ENCODE measurements at places on chromosomes 11 and 22. TPM values are rescaled to one million over a fixed set of nuclear protein-coding genes. Genes with fewer than 3 reads are reported as not detected.

DNA sequence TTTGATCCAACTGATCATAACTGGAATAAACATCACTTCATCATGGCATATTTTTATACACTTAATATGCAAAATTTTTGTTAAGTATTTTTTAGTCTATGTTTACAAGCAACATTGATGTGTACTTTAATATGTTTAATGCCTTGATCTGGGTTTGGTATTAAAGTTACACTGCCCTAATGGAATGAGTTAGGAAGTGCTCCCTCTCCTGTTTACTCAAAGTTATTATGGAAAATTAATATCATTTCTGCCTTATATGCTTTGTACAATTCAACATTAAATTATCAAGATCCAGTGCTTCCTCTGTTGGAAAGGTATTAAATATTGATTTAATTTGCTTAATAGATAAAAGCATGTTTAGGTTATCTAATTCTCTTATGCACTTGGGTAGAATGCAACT lies 927.3 kb upstream of the RAG2 start:
- no peak for DNase-seq

Gene RAB36
- 1.2 TPM for total RNA-seq

DNA sequence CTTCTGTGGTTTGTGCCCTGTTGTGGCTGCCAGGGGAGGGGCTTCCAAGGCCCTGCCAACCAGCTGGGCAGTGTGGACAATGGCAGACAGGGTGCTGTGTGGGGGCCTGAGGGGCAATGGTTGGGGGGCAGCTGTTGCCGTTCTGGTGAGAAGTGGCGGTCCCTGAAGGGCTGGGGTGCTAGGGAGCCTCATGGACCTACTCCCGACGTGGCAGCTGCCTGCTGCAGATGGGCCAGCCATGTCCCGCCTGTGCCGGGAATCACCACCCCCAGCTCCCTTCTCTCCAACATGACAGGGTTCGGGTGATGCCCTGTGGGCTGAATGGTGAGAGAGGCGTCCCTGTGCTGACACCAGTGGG lies 74.2 kb downstream of the KCNQ1 start:
- no peak for DNase-seq

- DNase-seq = peak; percentile 10
These were observed 20.9 kb upstream of the TMEM191C start for GRCh38 chr22:21446128-21446826.

GRCh38 chr11:100359281-100359680 lies 327.8 kb upstream of the ARHGAP42 start:
- DNase-seq = no peak

Gene GVQW3
- total RNA-seq = 1.5 TPM

Gene SYT7
- total RNA-seq = 1.5 TPM

- no peak for DNase-seq
These were observed 164.6 kb downstream of the FEZ1 start for GRCh38 chr11:125331357-125332035.

Gene KRTAP5-8
- not detected for total RNA-seq

- no peak for DNase-seq
These were observed 3.9 kb downstream of the CSTF3 start for GRCh38 chr11:33157103-33158027.

DNA sequence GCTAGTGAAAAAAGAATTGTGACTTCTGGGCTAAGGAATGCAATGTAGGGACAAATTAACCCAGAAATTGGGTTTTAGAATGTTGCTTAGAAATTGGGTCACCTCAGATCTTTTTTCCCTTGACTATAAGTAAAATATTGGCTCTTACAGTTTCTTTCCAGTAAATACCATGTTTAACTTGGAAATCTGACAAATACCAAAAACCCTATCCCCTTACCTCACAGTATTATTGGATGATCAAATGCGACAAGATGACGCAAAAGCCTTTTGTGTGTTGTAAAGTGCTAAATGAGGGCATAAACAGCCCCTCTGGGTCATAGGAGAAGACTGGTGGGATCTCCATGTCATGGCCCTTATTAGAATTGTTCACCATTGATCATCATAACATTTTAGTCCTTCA lies 6.1 kb upstream of the UPB1 start:
- DNase-seq = no peak

GRCh38 chr11:90614318-90614717 lies 391.5 kb upstream of the CHORDC1 start:
- no peak for DNase-seq

DNA sequence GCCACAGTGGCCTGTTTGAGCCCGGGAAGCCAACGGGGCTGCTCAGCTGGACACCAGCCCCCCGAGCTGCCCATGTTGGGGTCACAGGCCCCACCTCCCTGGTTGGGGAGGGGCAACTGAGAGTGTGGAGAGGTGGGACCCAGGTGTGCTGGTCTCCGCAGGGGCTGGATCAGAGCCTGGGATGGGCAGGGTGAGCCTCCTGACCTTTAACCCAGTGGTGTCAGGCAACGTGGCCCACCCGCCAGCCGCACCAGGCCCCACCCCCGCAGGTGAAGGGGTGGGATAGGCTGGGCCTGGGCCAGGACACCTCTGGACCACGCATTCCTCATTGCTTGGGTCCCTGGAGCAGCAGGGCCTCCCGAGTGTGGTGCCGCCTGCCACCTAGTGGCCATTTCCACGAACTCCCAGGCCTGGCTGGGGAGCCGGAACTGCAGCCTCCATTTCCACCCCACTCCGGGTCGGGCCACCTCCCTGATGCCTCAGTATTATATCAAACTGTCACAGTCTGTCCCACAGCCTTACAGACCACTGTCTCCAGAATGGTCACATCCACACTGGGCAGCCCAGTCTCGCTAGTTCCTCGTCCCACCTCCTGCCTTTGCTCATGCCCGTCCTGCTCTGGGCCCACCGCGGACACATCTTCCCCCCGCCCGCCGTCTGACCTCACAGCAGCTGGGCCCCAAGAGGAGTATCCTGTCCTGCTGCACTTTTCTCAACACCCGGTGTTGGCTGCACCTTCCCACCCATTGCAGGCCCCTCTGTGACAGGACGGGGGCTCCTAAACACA lies 13.3 kb upstream of the PPP6R3 start:
- peak; percentile 95 for DNase-seq

GRCh38 chr11:83510530-83511460 lies 224.6 kb upstream of the CCDC90B start:
- no peak for DNase-seq

Gene RIMBP3B
- 0.06 TPM for total RNA-seq

Gene PKDREJ
- total RNA-seq = 0.23 TPM

DNA sequence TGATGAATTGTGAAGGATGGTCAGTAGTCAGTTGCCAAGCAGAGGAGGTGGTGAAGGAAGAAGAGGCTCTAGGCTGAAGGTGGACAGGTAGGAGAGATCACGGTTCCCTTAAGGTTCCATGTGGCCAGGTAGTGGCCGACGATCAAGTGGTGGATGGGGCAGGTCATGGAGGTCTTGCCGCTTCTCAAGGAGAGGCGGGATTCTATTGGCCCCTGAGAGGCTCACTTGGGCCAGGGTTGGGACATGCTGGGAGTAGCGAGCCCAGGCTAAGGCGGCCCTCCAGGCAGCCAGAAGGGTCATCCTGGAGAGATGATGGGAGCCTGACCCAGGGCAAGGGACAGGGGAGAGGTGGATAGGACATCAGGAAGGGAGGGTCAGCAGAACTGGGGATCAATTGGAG lies 20.9 kb upstream of the TMPRSS4 start:
- peak; percentile 78 for DNase-seq

GRCh38 chr11:86934582-86934900 lies 20.7 kb downstream of the FZD4 start:
- DNase-seq = no peak

Gene SYT13
- 1.6 TPM for total RNA-seq

- no peak for DNase-seq
These were observed 84.0 kb upstream of the CTSC start for GRCh38 chr11:88421530-88421929.

DNA sequence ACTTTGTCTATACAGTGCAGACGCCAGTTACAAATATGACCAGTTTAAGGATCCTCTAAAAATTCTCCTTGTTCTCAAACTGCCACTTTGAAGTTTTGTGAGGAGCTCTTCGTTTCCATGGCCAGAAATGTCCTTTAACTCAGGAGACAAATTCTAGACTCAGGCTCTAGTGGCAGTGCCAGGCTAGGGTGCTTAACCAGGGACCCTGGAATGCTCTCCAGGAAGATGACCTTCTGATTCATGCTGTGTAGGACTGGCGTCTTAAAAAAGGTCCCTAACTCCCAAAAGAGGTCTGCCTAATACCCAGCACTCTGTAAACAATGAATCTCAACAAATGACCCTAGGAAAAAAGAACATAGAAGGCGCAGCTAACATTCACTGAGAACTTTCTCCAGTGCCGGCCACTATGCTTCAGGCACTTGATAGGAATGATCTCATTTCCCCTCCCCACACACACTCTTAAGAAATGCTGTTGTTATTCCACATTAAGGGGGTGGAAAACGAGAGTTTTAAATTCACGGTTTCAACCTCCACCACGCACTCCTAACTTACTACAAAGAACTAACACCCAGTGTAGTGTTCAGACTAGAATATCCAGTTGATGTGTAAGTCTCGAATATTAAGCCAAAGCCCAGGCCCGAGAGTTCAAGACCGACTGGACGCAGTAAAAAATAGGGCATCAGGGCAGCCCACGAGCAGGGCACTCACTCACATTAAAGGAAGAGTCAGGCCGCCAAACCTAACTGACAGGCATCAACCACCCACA lies 747 bp downstream of the NXF1 start:
- no peak for DNase-seq

Gene SCO2
- total RNA-seq = 1.5 TPM

GRCh38 chr11:126158054-126158791 lies 53.2 kb downstream of the RPUSD4 start:
- no peak for DNase-seq

Gene KREMEN1
- total RNA-seq = 47.0 TPM

Gene KLHDC7B
- 0.10 TPM for total RNA-seq

DNA sequence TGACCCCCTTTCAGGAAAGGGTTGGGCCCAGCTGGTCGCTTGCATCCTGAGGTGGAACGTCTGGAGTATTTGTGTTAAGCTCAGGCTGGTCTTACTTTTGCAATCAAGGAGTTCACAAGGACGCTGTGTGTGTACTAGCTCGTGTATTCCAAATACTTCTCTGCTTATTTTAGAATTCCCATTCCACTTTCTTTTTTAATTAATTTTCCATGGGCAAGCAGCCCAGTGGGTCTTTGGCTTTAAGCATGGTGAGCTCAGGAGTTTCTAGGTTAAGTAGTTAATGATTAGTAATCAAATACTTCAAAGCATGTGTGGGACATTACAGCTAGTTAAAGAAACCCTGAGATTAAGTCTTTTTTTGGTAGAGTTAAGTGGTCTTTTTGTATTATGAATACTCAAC lies 68.6 kb downstream of the CSNK2A3 start:
- DNase-seq = peak; percentile 29

- no peak for DNase-seq
These were observed 241.5 kb downstream of the DDX10 start for GRCh38 chr11:108906329-108906728.

Gene ANKRD49
- 17.8 TPM for total RNA-seq

DNA sequence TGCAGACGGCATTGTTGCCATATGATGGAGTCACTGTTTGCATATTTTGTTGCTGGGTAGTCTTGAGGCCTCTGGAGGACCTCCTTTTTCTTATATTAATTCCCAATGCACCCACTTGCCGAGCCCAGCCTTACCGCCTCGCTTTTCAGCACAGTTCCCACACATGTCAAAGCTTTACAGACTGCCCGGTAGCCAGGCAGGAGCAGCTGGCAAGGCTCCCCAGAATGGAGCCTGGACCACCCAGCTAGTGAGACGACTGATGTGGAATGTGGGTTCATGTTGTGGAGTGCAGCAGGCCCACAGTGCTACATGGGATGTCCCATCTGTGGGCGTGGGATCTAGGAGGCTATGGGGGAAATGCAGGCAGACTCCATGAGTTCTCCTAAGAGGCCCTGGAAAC lies 99.4 kb upstream of the MTMR2 start:
- DNase-seq = no peak

DNA sequence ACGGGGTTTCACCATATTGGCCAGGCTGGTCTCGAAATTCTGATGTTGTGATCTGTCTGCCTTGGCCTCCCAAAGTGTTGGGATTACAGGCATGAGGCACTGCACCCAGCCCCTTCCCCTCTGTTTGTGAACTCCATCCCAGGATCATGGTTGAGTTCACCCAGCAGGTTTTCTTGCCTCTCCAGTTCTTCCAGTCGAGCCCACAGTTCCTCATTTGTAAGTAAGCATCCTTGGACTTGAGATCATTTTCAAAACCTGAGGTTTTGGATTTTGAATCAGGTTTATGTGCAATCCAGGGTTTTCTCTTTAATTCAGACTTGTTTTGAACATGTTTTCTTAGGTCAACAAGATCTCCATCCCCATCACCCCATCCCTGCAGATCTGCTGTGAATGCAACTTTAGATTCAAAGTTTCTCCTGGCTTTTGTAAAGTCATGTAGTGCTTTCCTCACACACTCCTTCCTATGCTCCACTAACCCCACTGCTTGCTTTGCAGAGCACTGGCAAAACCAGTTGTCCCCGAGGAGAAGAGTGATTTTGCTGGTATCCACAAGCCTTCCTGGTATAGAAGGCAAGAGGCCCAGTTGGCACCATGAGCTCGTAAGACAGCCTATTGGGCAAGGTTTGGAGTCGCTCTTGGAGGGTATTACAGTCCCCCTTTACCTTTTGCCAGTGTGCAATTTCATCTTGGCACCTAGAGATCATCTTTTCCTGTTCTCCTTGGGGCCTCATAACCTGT lies 14.7 kb upstream of the VPREB1 start:
- peak; percentile 20 for DNase-seq

DNA sequence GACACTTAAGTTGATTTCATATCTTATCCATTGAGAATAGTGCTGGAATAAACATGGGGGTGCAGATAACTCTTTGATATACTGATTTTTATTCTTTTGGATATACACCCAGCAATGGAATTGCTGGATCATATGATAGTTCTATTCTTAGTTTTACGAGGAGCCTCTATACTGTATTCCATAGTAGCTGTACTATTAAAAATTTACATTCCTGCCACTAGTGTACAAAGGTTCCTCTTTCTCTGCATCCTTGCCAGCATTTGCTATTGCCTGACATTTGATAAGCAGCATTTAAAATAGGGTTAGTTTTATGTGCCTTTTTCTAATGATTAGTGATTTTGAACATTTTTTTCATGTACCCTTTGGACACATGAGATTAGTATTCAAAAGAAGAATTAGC lies 554.2 kb downstream of the JRKL start:
- no peak for DNase-seq

Gene KDM4E
- total RNA-seq = not detected

DNA sequence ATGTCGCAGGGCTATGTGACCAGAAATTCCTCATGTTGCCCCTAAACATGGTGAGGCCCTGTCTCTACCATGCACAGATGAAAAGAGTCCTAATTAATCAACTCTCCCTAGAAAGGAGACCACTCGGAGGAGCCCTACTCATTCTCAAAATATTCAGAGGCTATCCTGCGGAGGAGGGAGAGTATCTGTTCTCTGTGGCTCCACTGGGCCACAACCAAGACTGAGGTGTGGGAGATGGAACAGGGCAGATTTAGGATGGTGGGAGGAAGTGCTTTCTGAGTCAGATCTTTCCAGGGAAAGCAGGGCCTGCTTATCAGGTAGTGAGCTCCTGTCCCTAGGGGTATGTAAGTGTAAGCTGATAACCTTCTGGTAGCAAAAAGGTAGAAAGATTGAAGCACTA lies 37.0 kb upstream of the PRDM11 start:
- DNase-seq = no peak

Gene RAB39A
- not detected for total RNA-seq

- DNase-seq = no peak
These were observed 10.7 kb upstream of the POGLUT3 start for GRCh38 chr11:108508653-108509593.
